Right lobe of liver (tissue), 6 donors: ENCODE measurements at places on chromosomes 11 and 22.

DNA sequence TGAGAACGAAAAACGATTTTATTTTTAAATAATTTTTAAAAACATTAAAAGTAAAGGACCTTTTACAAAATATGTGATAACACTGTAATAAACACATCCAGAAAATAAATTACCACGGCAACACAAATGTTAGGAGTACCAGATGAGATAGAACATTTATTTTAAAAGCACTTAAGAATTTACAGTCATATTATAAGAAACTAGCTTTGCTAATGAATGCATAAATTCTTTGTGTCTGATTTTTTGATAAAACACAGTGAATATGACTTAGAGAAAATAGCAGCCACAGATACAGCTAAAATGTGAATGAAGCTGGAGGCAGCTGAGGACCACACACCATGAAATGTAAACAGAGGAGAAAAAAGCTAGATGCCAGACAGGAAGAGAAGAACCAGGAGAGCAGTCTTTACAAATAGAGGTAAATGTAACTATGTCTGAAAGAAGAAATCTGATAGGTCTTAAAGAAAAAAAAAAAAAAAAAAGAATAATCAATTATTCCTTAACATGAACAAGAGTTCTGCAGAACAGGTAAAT, 14.6 kb downstream of the CCDC34 start:
- DNase-seq, result no peak

GRCh38 chr11:110908401-110909105, 196.3 kb upstream of the ARHGAP20 start:
- DNase-seq, result no peak

DNA sequence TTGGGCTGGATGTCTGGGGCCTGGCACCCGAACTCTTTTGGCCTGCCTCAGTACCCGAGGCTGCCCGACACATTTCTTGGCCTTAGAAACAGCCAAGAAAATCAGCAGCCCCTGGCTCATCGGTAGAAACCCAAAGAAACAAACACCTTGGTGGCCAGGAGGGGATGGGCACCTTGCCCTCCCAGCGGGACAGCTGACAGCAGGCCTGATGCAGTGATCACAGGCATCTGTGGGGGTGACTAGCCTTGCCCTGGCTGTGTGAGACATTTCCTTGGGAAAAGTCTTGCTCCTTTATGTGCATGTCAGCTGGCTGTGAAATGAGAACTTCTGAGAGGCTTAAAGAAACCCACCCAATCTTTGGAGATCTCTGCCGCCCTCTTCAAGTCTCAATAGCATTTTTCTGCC, 60.9 kb downstream of the SMIM38 start:
- DNase-seq, result no peak

GRCh38 chr11:17735818-17736578, 1.4 kb downstream of the KCNC1 start:
- no peak for DNase-seq

GRCh38 chr22:26442086-26442756, 13.2 kb downstream of the ASPHD2 start:
- no peak for DNase-seq
